ENCODE measurements at places on chromosomes 4 and X.

- no peak for DNase-seq
Measured at GRCh38 chr4:152045449-152045806, 284.6 kb upstream of the GATB start.

DNA sequence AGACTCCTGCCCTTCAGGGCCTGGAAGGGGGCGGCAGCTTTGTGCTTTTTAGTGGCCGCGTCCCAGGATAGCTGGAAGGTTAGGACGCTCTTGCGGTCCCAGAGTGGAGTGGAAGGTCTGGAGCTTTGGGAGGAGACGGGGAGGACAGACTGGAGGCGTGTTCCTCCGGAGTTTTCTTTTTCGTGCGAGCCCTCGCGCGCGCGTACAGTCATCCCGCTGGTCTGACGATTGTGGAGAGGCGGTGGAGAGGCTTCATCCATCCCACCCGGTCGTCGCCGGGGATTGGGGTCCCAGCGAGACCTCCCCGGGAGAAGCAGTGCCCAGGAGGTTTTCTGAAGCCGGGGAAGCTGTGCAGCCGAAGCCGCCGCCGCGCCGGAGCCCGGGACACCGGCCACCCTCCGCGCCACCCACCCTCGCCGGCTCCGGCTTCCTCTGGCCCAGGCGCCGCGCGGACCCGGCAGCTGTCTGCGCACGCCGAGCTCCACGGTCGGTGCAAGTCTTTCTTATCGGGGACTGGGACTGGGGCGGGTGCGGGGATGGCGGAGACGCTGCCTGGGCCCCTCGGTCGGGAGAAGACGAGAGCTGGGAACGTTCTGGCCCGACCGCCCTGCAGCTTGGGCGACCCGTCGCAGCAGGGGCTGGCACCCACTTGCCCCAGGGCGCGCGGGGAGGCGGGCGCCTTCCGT lies at the start of gene EDNRA:
EDNRA (plus strand) TSS at position 207 of the 686 bp plus-strand sequence. CDS start 4,585 bp downstream, outside the sequence.
- DNase-seq, result no peak

DNA sequence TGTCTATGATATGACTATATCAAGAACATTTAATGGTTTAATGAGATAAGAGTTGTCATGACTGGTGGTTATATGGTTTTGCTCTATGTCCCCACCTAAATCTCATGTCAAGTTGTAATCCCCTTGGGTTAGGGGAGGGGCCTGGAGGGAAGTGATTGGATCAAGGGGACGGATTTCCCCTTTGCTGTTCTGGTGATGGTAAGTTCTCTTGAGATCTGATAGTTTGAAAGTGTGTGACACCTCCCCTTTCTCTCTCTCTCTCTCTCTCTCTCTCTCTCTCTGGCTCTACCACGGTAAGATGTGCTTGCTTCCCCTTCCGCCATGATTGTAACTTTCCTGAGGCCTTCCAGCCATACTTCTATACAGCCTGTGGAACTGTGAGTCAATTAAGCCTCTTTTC lies 803.4 kb downstream of the TRIML1 start:
- DNase-seq, result no peak

DNA sequence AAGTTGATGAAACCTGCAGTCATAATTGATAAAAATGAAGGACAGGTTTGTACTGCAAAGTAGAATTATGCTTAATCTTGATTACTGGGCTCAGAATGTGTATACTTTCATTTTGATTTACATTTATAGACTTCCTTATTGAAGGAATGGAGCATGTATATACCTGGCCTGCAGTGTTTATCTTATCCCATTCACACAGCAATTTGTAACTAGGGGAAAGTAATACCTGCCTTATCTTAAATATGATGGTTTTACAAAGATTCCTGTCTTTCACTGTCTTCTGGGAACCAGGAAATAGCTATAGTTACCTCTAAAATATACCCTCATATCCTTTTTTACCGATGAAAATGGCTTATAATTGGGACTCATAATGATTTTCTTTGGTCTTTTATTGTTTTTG lies 29.7 kb downstream of the ADD1 start:
- no peak for DNase-seq

GRCh38 chrX:45502396-45502795 lies 301.7 kb upstream of the DIPK2B start:
- DNase-seq, result no peak

GRCh38 chr4:145839151-145839550 lies 99.5 kb downstream of the ZNF827 start:
- no peak for DNase-seq

GRCh38 chr4:146981651-146982050 lies 36.0 kb upstream of the TTC29 start:
- no peak for DNase-seq

- no peak for DNase-seq
Measured at GRCh38 chr4:174210952-174211490, 72.4 kb downstream of the FBXO8 start.

DNA sequence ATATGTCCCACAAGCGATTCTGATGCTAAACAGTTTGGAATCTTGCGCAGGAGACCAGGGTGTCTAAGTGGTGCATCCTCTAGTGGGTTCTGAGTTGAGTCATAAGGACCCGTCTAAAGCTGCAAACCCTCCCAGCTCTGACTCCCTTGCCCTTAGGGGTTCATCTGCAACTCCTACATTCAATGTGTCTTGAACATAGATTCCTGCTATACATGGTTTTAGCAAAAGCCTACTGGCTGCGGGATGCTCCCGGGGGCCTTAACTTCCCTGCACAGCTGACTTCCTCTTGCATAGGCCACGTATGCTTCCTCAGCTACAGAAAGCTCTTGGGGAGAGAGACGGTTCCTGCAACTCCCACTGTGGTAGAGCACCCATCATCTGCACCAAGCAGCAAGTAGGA lies 236.7 kb downstream of the EVC2 start:
- no peak for DNase-seq

DNA sequence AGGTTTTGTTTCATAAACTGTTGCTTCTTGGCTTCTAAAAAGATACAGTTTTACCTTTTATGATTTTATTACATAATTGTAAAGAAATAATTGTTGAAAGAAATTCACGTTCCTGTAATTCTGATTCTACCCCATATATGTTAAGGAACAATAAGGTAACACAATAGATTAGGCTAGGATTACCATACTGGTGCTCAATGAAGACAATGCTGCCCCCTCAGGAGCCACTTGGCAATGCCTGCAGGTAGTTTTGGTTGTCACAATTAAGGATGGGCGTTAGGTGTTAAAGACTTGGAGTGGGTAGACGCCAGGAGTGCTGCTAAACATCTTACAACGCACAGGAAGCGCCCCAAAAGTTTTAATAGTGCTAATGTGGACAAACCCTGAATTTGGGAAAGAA lies 133.2 kb downstream of the NLGN4X start:
- no peak for DNase-seq

DNA sequence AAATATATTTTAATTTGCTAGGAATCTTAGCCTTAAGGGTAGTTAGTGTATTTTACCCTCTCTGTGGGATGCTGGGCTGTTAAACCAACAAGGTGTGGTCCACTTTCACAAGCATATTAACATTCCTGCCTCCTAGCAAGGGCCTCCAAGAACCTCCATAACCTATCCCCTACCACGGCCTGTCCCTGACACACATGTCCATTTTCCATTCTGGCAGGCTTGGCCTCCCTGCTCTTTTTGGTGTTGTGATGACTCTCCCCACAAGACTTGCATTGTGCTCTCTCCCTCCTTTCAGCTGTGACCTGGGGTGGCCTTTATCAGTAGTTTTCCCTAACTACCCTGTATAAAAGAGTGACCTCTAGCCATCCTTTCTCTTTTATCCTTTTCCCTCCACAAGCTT lies 120.2 kb downstream of the KLHL8 start:
- no peak for DNase-seq

GRCh38 chr4:92299152-92299551 lies 4.6 kb upstream of the GRID2 start:
- no peak for DNase-seq

DNA sequence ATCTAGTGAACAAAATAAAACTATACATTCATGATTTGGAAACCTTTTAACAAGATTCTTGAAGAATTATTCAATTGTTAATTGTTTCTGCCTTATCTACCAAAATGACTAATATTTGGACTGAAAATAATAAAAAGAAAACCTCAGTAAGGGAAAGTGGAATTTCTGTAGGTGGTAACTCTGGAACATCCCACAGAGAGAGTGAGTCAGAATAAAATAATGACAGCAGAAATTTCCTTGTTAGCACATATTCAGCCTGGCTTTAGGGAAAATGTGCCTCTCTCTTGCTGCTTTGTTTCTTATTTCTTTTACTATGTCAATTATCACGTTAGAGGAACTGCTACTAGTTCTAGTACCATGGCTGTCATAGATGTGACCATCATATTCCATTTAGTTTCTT lies 421.5 kb upstream of the GNPDA2 start:
- no peak for DNase-seq

GRCh38 chrX:154367474-154368308 lies 6.7 kb downstream of the FLNA start:
- DNase-seq, result no peak

GRCh38 chr4:168860827-168861226 lies 149.2 kb downstream of the CBR4 start:
- no peak for DNase-seq

DNA sequence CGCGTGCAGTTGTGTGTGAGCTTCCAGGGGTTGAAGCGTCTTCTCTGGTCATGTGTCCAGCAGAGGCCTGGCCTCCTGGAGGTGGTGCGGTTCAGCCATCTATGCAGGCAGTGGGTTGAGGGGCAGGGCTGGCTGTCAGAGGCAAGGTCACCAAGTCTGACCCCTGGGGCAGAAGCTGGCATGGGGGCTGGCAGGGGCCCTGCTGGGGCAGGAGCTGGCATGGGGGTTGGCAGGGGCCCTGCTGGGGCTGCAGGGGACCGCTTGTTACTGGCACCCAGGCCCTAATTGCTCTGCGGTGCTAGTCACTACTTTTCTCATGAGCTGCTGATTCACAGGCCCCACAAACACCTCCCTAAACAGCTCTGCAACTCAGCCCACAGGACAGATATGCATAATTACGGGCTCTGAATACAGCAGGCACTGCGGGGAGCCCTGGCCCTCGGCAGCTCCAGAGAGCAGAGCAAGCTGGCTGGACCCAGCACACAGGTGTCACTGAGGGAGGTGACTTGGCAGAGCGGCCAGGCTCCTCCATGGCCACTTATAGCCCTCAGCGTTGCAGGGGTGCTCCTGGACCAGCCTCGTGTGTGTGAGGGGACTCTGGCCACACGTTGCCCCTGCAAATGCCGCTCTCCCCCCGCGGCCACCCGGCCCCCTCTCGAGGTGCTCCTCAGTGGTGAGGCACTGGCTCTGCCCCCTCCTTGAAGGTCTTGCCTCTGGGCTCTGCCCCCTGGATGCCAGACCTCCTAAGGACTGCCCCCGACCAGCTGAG lies 32.7 kb downstream of the CPLX1 start:
- no peak for DNase-seq

- no peak for DNase-seq
Measured at GRCh38 chr4:34791209-34791608, 1453.1 kb downstream of the ARAP2 start.

DNA sequence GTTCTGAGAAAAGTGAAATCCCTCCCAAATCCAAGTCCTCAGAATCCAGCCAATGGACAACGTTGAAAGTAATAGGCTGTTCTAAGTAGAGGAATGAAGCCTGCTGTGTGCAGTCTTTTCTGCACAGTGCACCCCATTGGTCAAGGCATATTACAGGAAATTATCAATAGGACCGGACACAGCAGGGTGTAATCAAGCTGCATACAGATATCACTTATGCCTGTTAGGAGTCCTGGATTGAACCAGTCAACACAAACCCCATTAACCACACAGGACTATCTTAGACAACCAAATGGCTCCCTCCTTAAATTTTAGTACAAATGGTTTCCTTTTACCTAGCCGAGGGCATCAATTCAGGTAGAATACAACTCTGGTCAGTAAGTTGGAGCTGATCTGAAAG lies 34.2 kb upstream of the MAGEA8 start:
- no peak for DNase-seq

DNA sequence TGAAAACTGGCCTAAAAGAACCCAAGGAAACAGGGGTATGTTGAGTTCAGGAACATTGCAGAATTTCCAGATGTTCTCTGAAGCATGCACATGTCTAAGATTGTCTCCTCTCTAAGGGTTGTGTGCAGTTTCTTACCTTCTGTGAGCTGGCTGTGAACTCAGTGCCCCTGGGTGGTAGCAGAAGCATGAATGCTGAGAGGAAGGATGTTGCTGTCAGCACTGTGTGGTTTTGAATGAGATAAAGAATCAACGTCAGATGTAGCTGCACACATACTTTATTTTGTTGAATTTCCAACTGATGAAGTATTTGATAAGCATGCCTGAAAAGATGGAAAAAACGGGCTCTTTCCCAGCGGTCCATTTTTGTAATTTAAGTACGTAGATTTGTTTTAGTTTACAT lies 23.8 kb upstream of the CD38 start:
- no peak for DNase-seq

GRCh38 chr4:128288689-128289106 lies 1.1 kb upstream of the PGRMC2 start:
- DNase-seq, result no peak

DNA sequence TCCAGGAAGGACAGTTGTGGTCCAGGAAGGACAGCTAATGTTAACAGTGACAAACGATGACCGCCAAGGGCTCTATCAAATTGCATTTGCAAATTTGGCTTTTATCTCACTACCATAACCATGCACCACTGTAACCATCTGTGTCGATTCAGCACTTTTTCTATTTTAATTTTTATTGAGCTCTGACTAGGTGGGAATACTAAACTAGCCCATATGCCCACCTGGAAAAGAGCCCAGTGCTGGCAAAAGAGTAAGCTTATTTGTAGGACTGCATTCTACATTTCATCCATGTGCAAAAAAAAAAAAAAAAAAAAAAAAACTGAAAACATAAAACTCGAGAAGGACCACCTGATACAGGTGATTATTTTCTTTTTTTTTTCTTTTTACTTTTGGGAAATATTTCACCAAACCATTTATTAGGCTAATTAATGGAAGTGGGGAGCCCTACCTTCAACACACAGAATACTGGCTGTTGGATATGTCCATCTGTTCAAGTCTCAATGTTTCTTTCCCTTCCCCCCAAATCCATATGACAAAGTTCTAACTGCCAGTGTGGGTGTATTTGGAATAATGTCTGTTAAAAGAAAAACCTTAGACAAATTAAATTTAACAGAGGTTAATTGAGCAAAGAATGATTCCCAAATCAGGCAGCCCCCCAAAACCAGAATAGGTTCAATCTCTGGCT lies 99.5 kb upstream of the MXRA5 start:
- no peak for DNase-seq

GRCh38 chrX:150897421-150898320 lies 797 bp downstream of the CD99L2 start:
- no peak for DNase-seq

DNA sequence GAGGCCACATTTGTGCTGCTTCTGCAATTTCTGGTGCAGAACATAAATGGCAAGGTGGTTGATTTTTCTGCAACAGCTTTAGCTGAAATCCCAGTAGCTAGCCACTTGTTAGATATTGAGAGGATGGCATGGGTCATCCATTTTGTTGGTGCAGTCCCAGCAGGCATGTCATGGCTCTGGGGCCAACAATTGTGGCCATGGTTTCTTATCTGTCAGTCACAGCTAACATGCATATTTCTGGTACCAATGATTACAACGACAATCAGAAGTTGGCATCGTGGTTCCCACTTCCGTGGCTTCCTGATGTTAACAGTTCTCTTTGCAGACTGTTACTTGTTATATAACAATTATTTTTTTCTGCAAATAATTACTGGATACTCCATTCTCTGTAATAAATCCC lies 42.8 kb upstream of the PRKG2 start:
- DNase-seq, result no peak

- DNase-seq, result no peak
Measured at GRCh38 chr4:81179326-81179725, 35.7 kb downstream of the PRKG2 start.
